Stomach (tissue), 19 donors: ENCODE measurements at places on chromosomes 7 and 10.

- DNase-seq = no peak
Measured at GRCh38 chr10:33247221-33247922, 87.1 kb downstream of the NRP1 start.

DNA sequence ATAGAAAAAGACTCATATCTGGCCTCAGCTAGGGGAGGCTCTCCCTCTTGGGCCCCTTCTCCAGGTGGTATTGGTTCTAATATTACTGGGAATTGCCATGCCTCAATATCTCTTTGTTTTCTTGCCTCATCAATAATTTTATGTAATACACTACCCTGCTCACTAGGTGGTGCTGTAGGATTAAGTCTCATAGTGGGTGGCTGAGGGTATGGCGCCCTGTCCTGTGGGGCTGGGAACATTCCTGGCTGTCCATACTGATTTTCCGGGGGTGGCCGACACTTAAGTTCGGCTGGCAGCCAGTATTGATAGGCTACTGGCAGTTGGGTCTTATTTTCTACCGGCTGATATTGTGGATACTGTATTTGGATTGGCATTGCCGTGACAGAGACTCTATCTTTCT lies 9.0 kb upstream of the TAS2R3 start:
- DNase-seq = no peak

- DNase-seq = peak; percentile 39
Measured at GRCh38 chr10:92756201-92757065, 66.7 kb downstream of the HHEX start.

- DNase-seq = no peak
Measured at GRCh38 chr7:75689246-75690099, 49.3 kb downstream of the HIP1 start.

GRCh38 chr10:119283387-119283786 lies 76.0 kb downstream of the GRK5 start:
- DNase-seq = no peak

GRCh38 chr10:120402147-120402766 lies 54.8 kb upstream of the PLPP4 start:
- no peak for DNase-seq

DNA sequence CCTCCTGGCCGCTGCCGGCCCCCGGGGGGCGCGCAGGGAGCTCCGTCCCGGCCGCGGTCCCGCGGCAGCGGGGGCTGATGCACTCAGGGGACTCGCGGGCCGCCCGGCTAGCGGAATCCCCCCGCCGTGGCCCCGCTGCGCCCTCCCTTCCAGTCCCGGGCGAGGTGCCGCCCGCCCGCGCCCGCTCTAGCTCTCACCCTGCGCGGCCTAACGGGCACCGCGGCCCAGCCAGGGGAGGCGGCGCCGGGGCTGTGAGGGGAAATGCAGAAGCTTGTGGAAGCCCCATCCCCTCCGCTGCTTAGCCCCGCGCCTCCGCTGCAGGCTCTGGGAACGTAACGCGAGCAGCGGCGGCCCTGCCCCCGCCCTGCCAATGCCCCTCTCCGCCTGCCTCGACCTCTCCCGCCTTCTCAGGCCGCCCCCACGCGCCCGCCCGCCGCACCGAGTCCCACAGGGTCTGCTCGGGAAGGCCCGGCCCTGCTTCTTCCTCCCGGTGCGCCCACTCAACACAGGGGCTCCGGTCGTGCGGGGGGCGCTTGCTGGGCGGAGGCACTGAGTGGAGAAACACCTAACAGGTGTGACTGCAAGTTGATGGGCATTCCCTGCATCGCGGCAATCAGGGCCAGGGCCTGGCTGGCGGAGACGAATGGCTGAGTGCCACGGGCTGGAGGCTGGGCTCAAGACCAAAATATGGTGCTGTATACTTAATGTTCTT lies 384 bp upstream of the TMEM229A start:
- peak; percentile 68 for DNase-seq

DNA sequence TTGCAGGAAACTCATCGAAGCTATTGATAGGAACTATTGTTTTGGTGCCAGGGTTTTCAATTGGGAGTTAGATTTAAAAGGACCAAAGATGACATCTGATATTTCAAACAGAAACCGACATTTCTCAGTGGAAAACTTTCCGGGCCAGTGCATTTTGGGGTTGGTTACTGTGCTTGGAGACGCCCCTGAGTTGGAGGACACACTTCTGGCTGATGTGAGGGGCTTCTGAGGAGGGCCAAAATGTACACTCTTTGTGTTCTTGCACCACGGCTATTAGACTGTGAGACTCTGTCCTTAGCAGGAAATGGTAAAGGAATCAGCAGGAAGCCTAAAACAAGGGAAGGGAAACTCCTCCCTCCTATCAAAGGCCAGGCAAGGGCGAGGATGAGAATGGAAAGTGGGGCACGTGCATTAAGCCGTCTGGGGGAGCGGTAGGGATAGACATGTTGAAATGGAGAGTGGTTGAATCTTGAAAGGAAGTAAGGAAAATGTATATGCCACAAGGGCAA lies 1.8 kb upstream of the SRGN start:
- no peak for DNase-seq

DNA sequence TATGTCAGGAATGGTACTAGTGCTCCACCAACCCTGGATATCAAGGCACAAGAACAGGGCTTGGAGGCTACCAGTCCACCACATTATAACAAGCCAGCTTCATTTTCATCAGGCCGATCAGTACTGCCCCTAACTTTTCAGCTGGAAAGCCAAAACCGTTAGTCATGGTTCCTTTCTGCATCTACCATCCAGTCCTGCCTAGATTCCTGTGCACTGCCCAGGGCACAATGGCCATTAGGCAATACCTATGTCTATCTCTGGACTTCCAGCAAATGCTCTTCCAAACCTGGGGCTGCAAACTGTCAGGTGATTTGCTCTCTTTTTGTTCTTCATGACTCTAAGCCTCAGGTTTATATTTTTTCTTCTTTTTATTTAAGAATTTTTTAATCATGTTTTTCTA lies 937.7 kb downstream of the SORCS1 start:
- DNase-seq = no peak

GRCh38 chr7:52897713-52898112 lies 137.7 kb upstream of the POM121L12 start:
- peak; percentile 5 for DNase-seq

GRCh38 chr7:64359543-64359942 lies 45.8 kb downstream of the ZNF736 start:
- DNase-seq = no peak

DNA sequence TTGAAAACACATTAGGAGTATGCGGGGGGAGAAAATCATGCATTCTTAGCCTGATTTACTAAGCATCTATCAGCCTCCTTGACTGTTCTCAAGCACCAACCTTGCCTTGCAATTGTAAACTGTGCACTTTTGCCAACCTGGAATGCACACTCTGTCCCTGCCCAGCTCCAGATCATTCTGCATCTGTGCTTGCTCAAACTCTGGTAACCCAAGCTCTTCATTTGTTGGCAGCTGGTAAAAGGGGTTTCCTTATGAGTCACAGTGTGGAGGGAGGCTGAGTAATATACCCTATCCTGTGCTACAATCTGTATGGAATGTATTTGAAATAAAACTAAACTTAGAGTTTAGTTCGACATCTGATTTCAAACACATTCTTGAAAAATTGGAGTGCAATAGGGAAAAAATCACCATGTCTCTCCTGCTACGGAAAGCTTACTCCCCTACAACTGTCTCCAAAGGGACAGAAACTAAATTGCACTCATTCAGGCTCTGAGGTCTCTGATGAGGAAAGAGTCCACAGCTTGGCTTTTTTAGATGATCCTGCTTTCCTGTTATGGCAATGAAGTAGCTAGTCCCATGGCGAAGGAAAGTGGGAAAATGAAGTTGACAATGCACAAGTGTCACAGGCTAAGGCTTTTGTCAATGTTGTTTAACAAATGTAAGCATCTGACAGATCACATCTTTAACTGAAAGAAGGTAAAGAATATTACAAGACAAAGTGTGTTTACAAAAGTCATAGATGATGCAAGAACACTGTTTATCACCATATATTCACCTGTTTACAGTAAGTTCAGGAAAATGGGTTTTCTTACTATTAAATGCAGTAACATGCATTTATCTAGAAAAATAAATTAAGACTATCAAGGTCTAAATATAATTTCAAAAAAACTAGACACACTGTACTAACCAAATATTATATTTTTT lies 61.9 kb downstream of the TES start:
- no peak for DNase-seq

DNA sequence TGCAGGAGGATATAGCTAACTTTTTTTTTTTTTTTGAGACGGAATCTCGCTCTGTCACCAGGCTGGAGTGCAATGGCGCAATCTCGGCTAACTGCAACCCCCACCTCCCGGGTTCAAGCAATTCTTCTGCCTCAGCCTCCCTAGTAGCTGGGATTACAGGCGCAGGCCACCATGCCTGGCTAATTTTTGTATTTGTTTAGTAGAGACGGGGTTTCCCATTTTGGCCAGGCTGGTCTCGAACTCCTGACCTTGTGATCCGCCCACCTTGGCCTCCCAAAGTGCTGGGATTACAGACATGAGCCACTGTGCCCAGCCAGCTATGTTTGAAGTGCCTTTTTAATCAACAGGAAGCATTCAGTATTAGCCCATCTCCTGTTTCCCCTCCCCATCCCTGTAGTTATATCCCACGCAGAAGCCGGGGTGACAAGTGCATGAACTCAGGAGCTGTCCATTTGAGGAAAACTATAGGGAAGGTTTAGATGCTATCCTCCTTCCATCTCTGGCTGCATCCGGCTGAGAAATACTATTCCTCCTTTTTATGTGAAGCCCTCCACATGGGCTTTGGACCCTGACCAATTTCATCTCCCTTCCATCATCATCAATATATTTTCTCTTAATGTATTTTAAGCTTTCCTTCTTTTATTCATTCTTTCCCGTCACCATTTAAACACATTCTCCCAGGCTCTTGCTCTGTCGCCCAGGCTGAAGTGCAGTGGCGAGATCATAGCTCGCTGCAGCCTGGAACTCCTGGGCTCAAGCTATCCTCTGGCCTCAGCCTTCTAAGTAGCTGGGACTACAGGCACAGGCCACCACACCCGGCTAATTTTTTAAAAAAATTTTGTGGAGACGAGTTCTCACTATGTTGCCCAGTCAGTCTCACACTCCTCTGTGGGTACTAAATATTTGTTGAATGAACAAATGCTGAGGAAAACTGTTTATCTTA lies 1.3 kb upstream of the POT1 start:
- peak; percentile 20 for DNase-seq

GRCh38 chr7:145645135-145645515 lies 471.5 kb upstream of the CNTNAP2 start:
- DNase-seq = no peak

GRCh38 chr10:29081951-29082685 lies 206.8 kb upstream of the LYZL1 start:
- no peak for DNase-seq

GRCh38 chr10:96596422-96597407 lies 9.9 kb upstream of the TM9SF3 start:
- DNase-seq = no peak

- peak; percentile 7 for DNase-seq
Measured at GRCh38 chr10:107104026-107104652, 60.4 kb downstream of the SORCS1 start.

DNA sequence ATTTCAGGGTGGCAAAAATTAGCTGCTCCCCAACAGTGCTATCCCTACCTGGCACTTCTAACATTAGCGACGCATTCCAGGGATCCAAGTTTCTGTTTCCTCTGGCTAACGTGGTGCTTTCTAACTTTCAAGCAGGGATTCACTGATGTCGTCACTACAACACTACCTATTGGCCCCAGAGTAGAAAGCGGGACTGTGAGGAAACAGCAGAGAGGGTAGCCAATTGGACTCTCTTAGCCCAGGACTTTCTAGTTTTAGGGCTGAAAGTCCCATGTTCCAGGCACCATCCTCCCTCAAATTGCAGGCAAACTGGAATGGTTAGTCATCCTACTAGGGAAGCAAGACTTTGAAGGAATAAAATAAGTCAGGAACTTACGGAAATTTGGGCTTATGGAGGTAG lies 89.3 kb upstream of the AGK start:
- DNase-seq = no peak

GRCh38 chr10:121709675-121710073 lies 111.4 kb upstream of the FGFR2 start:
- DNase-seq = no peak

GRCh38 chr7:131335639-131336381 lies 8.1 kb downstream of the MKLN1 start:
- DNase-seq = no peak

DNA sequence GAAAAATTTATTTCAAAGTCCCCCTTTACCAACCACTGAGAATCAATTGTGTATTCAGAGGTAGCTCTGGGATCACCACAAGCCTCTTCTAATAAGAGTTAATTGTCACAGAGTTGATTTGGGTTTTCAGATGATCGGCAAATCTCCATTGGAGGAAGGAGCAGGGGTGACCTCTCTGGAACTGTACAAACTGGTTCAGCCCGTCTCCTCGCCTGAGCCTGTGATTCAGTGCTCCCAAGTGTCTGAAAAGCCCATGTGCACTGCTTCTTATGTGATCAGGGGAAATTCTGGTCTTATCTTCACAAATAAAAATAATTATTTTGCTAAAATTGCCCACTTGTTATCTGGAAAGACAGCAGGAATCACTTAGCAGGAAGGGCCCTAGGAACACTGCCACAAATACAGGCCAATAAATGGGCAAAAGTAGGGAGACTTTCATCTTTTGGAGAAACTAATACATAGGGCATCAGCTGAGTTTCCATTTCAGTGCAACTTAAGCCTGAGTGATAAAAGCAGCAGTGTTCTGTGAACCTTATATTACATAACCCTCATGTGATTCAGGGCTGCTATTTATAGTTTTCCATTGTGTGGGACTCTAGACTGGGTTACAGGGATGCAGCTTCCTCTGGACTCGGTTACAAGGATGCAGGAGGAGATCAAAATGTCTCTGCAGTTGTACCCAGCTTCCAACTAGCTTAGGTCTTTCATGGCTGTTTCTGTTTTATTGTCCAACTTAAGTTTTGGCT lies 32.3 kb downstream of the CDK1 start:
- DNase-seq = peak; percentile 70

DNA sequence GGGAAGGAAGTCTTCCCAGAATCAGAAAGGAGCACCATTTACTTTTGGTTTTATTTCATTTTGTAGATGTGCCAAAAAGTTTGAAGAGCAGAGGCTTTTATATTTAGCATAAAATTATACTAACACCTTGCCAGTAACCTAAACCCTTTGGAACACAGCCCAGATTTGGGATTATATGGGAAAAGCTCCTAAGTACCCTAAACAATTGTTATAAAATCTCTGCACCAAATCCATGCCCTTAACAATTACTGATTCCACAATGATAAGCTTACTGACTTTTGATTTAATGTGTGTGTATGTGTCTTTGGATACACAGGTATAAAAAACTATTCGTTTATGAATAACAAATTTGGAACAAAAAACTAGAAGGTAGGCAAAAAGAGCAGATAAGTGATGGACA lies 39.0 kb upstream of the TMEM229A start:
- no peak for DNase-seq

DNA sequence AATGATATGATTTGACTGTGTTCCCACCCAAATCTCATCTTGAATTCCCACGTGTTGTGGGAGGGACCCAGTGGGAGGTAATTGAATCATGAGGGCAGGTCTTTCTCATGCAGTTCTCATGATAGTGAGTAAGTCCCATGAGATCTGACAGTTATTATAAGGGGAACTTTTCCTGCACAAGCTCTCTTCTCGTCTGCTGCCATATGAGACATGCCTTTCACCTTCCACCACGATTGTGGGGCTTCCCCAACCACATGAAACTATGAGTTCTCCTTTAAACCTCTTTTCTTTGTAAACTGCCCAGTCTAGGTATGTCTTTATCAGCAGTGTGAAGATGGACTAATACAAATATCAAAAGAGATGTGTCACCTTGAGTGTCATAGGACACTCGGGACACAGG lies 502.7 kb upstream of the PODXL start:
- no peak for DNase-seq
